Activated CD8-positive, alpha-beta memory T cell treated with anti-CD3 and anti-CD28 coated beads for 4 hours (primary cell): ENCODE measurements at places on chromosomes 16 and 17.

DNA sequence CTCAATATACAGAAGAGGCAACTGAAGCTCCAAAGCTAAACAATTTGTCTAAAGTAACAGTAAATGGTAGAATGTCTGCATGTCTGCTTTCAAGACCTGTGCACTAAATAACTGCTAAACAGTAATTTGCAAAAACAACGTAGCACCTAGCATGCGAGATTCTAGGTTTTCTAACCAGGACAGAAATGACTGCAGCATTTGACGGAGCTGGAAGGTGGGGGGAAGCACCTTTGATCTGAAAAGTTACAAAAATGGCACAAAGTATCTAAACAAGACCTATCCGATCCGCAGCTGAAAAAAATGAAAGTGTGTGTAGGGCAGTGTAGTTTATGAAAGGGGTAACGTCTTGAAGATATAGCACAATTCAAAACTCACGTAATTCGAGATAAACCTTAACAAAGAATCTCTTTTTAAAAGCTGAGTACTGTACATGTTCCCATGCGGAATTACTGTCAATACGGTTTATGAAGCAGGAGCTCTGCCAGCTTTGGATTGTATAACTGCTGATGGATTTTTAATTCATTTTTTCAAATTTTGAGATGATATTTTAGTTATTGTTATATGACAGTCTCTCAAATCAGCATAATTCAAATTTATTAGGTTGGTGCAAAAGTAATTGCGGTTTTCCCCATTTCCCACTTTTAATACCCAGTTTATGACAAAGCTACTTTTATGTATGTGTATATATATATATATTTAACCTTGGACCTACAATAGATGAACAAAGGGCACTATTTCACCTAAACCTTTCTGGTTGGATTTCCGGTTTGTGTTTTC lies 1.2 kb upstream of the WIPI1 start:
- no peak for DNase-seq

GRCh38 chr17:63435681-63436522 lies 10.2 kb downstream of the CYB561 start:
- no peak for DNase-seq

GRCh38 chr17:28381141-28381825 lies 9.8 kb downstream of the SARM1 start:
- DNase-seq: no peak

GRCh38 chr17:6232732-6233101 lies 162.5 kb downstream of the WSCD1 start:
- no peak for DNase-seq

GRCh38 chr17:3754458-3755334 lies 31.0 kb downstream of the HASPIN start:
- DNase-seq: peak; percentile 56

DNA sequence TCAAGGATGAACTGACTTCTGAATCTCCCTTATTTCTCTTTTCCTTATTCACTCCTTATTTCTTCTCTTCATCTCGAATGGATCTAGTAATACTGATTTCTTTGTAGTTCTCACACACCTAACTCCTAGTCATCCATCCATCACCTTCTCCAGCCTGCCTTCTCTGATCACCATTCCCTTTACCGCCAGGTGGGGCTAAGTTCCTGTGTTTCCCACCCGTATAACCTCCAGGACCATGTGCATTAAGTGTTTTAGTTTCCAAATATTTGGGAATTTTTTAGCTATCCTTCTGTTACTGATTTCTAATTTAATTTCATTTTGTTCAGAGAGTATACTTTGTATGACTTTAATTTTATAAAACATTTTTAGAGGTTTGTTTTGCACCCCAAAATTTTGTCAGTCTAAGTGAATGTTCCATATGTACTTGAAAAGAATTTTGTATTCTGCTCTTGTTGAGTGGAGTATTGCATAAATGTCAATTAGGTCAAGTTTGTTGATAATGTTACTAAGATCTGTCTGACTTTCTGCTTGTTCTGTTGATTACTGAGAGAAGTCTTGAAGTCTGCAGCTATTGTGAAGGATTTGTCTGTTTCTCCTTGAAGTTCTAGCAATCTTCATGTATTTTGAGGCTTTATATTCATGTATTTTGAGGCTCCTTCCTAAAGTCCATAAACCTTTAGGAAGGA lies 8.8 kb downstream of the BPTF start:
- DNase-seq: no peak

- DNase-seq: no peak
These were observed 9.2 kb upstream of the ALOX12 start for GRCh38 chr17:6986676-6987075.

- no peak for DNase-seq
These were observed 4.2 kb downstream of the IFI35 start for GRCh38 chr17:43010667-43011308.

DNA sequence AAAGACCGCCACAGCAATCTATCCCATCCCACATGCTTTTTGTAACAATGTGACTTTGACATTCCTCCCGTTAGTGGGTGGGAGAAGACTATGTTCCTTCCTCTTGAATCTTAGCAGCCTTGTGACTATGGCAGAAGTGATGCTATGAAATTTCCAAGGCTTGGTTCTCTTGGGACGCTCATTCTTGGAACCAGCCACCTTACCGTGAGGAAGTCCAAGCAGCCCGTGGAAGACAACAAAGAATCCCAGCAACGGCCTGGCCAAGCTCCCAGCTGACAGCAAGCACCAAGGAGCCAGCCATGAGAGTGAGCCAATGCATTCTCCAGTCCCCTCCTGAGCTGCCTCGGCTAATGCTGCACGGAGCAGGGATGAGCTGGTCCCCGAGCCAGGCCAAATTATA lies 62.3 kb downstream of the VPS53 start:
- DNase-seq: no peak

- DNase-seq: no peak
These were observed 102.1 kb downstream of the SNX29 start for GRCh38 chr16:12078405-12079280.

GRCh38 chr16:740459-740763 lies 386 bp downstream of the CIAO3 start:
- no peak for DNase-seq

DNA sequence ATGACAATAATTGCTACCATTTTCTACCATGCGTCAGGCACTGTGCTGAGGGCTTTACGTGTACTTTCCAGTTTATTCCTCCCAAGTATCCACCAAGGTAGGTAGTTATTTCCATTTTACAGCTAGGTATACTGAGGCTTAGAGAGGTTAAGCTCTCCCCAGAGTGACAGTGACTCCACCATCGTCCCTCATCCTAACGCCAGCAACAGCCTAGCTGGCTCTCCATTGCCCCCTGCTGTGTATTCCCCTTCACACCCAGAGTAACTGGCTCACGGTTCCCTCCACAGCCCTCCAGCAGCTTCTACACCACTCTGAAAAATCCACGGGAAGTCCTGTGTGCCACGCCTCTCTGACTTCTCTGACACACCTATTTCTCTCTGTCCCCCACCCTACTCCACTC lies 7.1 kb upstream of the ASGR1 start:
- no peak for DNase-seq

DNA sequence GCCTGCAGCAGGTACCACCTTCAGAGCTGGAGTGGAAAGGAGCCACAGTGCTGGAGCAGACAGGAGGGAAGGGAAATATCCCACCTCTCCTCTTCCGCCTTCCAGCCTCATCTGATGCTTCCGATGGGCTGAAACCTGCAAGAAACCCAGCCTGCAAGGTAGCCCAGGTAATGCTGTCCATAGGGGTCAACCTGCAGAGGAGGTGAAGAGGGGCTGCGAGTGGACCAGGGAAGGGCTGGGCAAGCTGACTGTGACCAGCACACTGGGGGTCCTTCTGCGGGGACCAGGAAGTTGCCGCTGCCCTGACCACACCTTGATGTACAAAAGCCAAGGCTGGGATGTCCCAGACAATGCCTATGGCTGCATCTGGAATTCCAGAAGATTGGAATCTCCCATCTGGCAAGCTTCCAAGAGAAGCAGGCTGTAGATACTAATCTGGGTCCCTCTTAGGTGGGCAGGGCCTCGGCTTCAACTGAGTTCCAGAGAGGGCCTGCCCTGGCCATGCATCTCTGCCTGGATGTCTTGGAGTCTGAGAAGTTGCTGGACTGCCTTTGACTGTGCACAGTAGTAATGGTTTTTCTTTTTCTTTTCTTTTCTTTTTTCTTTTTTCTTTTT lies 5.8 kb downstream of the FOXL1 start:
- no peak for DNase-seq

DNA sequence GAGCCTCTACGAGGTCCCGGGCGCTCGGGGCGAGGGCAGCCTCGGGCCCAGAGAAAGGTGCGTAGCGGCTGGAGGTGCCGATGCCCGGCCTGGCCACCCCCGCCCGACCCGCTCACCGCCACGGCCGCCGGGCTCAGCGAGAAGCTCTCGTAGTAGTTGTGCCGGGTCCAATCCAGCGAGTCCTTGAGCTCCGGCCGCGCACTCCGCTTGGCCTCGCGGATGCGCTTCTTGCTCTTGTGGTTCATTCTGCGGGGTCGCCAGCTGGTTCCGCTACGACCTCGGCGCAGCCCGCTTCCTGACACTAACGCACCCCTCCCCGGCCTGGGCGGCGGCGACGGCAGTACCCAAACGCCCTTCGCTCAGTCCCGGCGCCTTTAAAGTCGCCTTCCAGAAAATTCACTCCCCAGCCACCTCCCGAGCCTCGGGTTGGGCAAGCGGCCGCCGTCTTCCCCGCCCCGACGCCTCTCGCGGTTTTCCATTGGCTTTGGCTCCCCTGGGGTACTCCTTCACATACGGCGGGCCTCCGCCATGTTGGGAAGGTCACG lies at the start of gene JMJD6:
Gene JMJD6, minus strand, starts transcription at position 376 of the 545 bp plus-strand sequence. Its CDS starts 131 bp downstream, at position 245.
- DNase-seq: peak; percentile 85

DNA sequence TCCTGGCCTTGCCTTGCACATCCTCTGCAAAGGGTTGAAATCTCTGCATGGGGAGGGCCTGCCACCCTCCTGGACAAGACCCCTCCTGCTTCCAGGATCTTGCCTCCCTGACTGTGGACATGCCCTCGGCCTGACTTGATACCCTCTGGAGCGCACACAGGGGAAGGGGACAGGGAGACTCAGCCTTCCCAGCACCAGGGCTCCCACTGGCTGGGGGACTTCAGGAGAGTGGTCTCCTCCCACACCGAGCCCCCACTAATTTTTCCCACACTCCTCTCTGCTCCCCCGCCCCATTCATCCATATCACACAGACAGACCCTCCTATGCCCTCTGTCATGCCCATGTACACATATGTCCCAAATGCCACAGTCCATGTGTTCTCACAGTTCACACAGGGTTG lies 14.3 kb downstream of the SGCA start:
- no peak for DNase-seq

DNA sequence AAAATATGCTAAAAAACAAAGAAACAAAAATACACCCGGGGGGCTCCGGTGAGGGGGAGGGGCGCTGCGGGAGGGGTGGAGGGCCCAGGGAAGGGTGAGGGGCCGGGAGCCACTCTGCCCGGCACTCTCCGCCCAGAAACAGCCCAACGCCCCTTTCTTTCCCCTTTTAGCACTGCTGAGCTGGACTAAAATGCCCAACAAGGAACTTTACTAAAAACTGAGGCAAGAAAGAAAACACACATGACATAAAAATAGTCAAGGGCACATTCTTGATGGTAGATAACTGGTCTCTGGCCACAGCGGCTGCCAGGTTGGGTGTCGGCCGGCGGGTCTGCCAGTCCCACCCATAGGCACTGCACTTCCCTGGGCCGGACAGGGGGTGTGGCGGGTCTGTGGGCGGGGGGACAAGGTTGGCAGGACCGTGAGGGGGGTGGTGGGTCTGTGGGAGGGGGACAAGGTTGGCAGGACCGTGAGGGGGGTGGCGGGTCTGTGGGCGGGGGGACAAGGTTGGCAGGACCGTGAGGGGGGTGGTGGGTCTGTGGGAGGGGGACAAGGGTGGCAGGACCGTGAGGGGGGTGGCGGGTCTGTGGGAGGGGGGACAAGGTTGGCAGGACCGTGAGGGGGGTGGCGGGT lies 20.9 kb downstream of the METRNL start:
- no peak for DNase-seq

- no peak for DNase-seq
These were observed 29.3 kb upstream of the SMIM36 start for GRCh38 chr17:55540414-55541091.

DNA sequence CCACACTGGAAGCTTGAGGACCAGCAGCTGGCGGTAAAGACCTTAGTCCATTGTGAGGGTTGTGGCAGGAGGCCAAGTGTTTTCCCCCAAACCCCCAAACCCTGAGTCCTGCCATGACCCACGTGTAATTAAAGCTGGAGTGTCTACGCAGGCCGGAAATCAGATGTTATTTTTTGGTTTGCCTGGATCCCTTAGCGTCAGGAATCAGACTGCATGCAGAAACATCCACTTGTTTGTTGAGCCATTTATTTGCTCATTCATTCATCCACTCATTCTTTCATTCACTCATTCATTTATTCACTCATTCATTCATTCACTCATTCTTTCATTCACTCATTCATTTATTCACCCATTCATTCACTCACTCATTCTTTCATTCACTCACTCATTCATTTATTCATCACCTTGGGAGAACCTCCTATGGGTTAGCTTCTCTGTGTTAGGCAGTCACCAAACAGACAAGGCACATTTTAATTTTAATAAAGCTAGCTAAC lies 313.1 kb downstream of the MAF start:
- DNase-seq: no peak

GRCh38 chr16:84369938-84370627 lies 1.7 kb downstream of the ATP2C2 start:
- DNase-seq: no peak

- DNase-seq: no peak
These were observed 116.7 kb downstream of the C16orf78 start for GRCh38 chr16:49490321-49490705.

- peak; percentile 77 for DNase-seq
These were observed 7.8 kb upstream of the RNF213 start for GRCh38 chr17:80252871-80253270.

DNA sequence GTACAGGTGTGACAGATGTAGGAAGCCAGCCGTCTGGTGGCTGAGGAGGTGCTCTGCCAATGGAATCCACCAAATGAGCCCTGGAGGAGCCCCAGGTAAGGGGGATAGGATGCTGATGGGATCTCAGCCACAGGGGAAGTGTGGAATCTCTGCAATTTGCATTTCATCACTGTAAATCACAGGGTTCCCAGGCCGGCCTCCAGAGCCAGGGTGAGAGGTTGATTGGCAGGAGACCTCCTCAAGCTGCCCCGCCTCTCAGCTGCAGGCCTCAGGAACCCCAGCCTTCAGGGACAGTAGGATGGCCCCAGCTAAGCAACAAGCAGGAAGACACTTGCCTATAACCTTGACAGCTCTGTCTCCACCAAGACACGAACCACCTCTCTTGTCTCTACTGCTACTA lies 39.4 kb downstream of the RTN4RL1 start:
- DNase-seq: no peak

- no peak for DNase-seq
These were observed 2.6 kb upstream of the KRT14 start for GRCh38 chr17:41589301-41589700.

DNA sequence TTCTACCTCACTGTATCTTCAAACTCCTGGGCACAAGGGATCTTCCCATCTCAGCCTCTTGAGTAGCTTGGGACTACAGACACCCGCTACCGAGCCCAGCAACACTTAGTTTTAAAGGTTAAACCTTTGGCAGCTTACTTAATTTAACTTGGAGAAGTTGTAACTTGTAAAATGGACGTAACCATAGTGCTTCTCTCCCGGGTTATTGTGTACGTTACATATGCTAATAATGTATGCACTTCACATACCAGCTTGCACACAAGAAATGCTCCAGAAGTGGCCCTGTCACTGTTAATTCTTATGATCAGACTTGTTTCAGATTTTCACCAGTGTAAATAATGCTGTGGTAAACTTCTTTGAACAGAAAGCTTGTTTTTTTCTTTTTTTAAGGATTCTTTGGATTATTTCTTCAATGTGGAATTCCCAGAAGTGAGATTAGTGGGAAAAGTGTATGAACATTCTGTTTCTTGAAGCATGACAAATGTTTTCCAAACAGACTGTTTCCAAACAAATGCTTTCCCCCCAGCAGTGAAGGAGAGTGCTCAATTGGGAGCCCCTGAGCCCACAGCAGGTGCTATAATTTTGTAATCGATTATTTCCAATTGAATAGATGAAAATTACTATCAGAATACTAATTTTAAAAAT lies 61.5 kb downstream of the EPN2 start:
- DNase-seq: no peak
